Stimulated activated CD4-positive, alpha-beta T cell treated with anti-CD3 and anti-CD28 coated beads, Interleukin-1b, Interleukin-23, amount 100 ng/mL, for 1 hour (primary cell): ENCODE measurements at places on chromosomes 1 and 21.

- DNase-seq, result no peak
These were observed 5.5 kb downstream of the SEC16B start for GRCh38 chr1:177964336-177964735.

GRCh38 chr1:21749859-21750468, 33.0 kb downstream of the USP48 start:
- no peak for DNase-seq

DNA sequence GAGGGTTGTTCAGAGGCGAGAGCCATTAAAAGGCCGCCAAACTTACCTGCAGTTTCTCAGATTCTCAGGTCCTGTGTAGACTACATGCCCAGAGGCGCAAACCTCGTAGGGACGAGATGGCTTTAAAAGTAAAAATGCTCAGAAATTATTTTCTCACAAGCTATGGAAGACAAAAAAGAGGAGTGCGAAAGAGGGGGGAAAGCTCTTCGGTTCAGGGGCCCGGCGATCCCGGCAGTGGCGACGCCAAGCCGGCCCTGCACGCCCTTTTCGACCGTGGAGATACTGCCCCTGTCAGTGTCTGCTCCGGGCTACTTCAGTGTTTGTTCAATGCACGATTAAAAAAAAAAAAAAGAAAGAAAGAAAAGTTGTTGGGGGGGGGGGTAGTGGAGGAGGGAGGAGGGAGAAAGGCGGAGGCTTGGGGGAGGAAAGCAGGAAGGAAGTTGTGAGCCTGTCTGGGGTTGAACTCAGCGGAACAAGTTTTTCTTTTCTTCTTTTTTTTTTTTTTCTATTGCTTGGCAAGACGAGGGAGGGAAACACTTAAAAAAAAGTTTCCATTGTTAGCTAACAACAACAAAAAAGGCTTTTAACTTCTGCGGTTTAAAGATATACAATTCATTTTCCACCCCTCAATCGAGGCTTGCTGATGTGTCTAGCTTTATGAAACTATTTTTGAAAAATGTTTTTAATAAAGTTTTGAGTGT, at the start of gene ITPKB:
ITPKB (minus strand) TSS at position 288 of the 701 bp plus-strand sequence. CDS start 1,824 bp downstream, outside the sequence.
- peak; percentile 60 for DNase-seq

DNA sequence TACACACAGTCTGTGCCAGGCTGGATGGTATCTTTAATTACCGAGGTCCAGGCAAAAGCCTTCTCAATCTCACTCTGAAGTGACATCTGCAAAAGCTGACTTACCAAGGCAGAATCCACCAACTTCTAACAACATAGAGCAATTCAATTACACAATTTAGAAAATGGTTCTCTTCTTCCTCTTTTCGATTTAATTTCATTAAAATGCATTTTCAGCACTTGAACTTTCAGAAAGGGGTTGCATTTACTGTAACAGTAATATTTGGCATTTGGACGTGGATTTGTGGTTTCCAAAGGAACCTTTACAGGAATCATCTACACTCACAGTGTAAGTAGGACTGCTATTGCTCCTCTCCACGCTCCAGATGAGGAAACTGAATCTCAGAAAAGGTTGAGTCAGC, 53.3 kb downstream of the ERO1B start:
- DNase-seq, result no peak

- no peak for DNase-seq
These were observed 89.5 kb downstream of the DISC1 start for GRCh38 chr1:231715816-231716722.

DNA sequence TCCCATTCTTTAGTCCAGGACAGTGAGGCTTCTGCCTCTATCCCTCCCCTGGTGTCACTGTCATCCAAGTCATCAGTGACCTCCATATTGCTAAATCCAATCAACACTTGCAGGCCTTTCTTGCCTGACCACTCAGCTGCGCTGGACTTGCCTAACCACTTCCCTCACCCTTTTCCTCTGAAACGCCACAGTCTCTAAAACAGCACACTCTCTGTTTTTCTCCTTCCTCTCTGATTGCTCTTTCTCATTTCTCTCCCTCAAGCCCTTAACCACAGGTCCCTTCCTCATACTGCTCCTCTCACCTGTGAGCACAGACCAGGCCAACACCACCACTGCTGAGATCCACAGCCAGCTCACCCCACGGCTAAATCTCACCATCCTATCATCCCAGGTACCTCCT, 17.5 kb downstream of the TAL1 start:
- DNase-seq, result no peak

DNA sequence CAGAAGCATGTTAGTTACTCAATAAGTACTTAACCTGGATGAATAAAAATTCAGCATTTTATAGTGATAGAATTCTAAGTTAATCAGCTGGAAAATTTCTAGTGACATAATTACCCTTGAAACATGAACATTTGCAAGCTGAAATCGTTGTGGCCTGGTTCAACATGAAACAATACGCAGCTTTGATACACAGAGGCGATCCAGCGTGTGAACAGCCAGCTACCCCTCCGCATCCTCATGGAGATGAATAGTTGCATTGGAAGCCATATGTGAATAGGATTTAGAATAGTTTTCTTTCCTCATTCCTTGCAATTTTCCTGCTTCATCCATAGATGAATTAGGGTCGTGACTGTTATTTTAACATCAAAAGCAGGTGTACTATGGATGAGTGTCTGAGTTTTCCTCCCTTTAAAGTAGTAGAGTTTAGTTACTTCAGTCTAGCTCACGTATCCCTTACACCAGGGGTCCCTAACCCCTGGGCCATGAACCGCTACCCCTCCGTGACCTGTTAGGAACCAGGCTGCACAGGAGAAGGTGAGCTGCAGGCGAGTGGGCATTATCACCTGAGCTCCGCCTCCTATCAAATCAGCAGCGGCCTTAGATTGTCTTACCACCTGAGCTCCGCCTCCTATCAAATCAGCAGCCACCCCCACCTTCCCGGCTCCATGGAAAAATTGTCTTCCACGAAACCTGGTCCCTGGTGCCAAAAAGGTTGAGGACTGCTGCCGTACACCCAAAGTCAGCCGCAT, 6.2 kb upstream of the TARBP1 start:
- no peak for DNase-seq

DNA sequence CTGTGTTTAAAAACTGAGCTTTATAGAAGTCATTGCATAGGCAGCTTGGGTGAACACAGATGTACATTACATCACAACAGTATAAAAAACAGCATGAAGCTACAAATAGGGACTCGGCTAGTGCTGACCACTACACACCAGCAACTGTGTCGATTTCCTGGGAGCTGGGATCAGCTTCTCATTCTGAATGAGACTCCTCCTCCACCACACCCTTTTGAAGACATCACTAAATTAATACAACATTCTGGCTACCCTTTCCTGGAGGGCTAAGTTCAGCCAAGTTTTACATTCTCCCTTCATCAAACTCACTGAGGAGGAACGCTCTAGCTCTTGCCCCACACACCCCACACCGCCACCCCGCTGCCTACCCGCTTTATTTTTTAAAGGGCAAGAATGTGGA, 102.7 kb downstream of the ERG start:
- DNase-seq, result no peak

DNA sequence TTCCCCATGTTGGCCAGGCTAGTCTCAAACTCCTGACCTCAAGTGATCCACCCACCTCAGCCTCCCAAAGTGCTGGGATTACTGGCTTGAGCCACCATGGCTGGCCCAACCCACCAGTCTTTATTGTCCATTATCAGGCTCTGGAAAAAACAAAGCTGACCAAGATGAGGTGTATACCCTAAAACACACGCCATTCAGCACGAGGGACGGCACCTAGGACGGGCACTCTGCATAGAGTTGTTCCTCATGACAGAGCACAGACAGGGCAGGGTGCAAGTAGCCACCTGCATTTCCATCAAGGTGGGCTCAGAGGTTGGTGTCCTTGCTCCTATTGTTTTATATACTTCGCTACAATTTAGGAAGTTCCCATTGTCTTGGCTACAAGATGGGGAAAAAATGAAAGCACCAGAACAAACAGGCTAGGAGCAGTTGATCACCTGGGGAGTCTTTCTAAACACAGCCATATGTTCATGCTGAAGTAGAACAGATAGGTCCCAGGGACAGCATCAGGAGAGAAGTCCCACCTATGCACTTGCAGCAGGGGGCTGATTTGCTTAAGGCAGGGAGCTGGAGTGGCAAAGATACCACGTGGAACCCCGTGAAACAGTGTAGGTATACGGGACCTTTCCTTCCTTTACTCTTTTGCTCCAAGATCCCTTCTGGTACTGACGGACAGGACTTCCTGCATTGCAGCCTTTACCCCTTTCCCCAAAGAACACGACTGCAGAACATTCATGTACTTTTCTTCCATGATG, 4.5 kb downstream of the KRTCAP2 start:
- no peak for DNase-seq
